ENCODE measurements at places on chromosomes 12 and 14.
A peak's percentile ranks its signal among the peaks of the same experiment; 100 is the strongest.

GRCh38 chr12:81146228-81147225 lies 68.6 kb downstream of the ACSS3 start:
- no peak for DNase-seq

- peak; percentile 84 for DNase-seq
Observed at GRCh38 chr12:13044002-13044905, at the start of gene FAM234B. Gene FAM234B (plus strand): TSS chr12:13044381. CDS start chr12:13044404, 23 bp downstream.

DNA sequence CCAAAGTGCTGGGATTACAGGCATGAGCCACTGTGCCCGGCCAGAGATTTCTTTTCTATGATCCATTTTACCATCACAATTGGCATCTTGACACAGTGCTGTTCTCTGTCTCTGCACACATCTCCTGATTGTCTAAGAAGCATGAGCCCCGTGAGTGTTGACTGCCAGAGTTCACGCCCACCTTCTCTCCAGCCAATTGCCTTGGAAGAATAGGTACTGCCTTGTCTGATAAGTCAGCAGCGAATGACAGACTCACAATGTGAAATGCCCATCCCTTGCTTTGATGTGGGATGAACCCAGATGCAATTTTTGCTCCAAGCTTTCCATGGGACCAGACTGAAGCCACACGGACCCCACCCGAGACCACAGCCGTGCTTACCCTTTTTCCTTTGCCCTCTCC lies 19.3 kb downstream of the EIF5 start:
- peak; percentile 55 for DNase-seq

- no peak for DNase-seq
Observed at GRCh38 chr12:2614341-2614740, 180.4 kb upstream of the FKBP4 start.

DNA sequence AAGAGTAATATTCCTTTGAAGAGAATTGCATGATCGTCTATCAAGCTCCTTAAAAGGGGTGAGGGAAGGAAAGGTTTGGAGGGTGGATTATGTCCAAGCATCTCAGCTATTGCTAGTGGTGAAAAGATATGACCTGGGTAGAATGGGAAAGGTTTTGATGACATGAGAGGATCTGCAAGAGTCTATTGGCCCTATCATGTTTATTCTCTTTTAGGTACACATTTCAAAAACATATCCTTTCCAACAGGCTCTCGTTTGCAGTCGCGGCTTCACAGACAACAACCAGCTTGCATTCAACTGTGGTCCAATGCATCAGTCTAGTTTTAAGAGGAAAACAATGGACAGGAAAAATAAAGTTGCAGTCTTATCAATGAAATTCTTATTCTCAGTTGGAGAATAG lies 17.1 kb downstream of the FOXG1 start:
- DNase-seq = no peak

- peak; percentile 78 for DNase-seq
Observed at GRCh38 chr14:102768223-102769048, 8.8 kb upstream of the TRAF3 start.

GRCh38 chr12:95908573-95908972 lies 33.8 kb downstream of the CCDC38 start:
- no peak for DNase-seq

- DNase-seq = no peak
Observed at GRCh38 chr14:103719751-103720150, 4.1 kb downstream of the ZFYVE21 start.

DNA sequence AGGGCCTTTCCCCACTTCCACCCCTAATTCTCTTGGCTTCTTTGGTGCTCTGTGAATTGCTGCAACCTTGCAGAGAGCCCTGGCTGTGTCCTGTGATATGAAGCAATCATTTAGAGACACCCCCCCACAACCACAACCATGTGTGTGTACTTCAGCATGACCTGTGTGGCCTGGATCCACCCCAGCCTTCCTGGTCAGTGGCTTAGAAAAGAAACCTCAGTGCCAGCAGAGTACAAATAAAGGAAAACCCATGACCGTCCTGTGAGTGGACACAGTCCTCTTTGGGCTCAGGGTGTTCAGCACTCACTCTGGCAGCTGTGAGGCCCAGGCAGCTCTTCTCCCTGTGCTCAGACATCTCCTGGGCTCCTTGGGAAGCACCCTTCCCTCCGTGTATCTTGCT lies 206.6 kb upstream of the DIO3 start:
- DNase-seq = no peak

DNA sequence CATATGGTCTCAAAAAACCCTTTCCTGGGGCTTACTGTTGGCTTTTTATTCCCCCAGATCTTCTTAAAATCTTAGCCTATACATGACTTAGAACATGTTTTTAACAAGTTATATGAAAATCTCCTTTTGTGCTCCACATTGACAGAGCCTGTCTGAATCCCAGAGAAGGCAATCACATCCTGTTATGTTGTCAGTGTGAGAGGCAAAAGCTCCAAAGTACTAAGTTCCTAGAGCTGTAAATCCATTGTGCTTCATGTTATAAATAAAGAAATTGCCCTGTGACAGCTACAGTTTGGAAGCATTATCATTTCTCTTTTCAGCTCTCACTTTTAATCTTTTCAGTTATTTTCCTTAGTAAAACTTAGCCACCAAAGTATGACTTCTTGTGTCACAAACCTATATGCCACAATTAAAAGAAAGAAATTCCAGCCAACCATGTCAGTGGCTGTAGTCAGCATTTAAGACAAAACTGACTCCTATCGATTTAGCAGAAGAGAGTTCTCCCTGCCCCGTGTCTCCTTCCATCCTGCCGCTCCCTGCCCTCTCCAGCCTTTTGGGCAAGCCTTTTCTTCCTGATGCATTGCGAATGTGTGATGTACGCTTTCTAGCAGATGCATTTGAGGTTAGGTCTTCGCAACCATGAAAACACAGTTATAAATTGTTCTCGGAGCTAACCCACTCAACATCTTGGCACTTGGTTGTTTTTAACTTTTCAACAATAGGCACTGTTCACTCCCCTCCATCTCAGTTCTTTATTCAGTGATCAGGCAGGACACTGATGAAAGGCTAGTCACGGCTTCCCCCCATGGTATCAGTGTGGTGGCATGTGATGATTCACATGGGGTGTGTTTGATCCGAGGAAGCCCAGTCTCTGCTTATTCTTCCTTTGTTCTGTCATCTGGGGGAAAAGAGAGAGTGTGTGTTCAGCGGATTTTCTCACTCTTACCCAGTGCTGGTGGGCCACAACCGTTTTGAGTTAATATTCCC lies 143.5 kb downstream of the SSPN start:
- DNase-seq = no peak

DNA sequence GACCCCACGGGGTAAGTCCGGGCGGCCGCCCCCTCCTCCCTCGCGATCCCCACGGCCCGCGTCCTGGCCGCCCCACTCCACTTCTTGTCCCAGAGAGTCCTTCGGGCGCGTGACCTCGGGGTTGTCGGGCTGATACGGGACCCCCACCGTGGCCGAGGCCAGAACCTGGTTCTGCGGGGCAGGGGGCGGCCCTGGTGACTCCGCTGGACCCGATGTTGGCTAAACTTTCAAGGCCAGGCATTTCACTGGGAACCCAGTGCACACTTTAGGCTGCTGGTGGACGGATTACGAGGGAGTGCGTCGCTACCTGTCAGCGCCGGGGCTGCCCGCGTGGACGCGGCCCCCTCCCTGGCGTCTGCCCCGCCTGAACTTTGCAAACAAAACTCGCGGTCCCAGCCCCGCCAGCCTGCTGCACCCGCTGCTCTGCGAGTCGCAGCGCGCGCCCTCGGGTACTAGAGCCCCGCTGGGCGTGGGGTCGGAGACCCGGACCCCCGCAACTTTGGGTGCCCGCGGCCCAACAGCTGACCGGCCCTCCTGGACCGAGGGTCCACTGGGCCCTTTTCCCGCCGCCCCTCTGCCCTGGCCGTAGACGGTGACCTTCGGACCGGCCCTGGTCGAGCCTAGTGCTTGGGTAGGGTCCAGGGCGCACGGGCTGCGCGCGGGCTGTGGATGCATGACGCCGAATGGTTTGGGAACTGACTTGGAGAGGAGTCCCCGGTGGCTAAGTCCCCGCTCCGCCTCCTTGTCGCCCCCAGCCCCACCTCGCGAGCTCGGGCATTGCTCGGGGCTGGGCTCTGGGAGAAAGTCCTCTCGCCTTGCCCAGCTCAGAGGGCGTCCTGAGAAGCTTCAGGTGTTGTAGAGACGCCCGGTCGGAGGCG lies 624 bp downstream of the RIN3 start:
- peak; percentile 62 for DNase-seq

GRCh38 chr12:106135075-106135474 lies 3.7 kb downstream of the NUAK1 start:
- no peak for DNase-seq

GRCh38 chr12:53252349-53252916 lies 15.7 kb upstream of the ESPL1 start:
- peak; percentile 49 for DNase-seq

DNA sequence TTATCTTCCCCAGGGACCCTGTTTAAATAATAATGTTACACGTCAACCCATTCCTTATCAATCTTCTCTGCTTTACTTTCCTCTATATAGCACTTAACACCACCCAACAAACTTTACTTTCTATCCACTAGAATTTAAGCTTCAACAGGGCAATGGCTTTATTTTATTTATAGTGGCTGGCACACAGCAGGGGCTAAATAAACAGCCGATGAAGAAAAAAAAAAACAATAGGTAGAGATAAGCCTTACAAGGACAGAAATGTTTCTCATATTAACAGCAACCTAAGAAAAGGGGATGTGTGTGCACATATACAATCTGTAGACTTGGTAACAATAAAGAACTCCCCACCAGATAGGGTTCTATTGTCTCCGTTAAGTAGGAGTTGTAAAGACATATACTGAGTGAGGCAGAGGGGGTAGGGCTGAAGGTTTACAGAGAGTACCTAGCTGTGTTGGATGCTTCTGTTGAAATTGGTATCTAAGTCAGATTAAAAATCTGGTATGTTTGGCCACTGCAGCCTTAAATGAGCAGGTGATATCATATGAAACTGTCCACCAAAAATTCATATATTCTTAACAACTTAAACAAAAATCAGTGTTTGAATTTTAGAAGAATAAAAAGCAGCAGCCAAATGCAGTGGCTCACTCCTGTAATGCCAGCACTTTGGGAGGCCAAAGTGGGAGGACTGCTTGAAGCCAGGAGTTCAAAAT lies 24.7 kb upstream of the AP4S1 start:
- DNase-seq = no peak

- no peak for DNase-seq
Observed at GRCh38 chr12:124496584-124496983, 70.8 kb downstream of the NCOR2 start.

- DNase-seq = no peak
Observed at GRCh38 chr14:84095681-84096080, 1434.3 kb upstream of the FLRT2 start.

- DNase-seq = no peak
Observed at GRCh38 chr12:131321988-131322387, 368.3 kb downstream of the ADGRD1 start.

GRCh38 chr12:124386661-124387527 lies 92.0 kb downstream of the RFLNA start:
- DNase-seq = no peak

DNA sequence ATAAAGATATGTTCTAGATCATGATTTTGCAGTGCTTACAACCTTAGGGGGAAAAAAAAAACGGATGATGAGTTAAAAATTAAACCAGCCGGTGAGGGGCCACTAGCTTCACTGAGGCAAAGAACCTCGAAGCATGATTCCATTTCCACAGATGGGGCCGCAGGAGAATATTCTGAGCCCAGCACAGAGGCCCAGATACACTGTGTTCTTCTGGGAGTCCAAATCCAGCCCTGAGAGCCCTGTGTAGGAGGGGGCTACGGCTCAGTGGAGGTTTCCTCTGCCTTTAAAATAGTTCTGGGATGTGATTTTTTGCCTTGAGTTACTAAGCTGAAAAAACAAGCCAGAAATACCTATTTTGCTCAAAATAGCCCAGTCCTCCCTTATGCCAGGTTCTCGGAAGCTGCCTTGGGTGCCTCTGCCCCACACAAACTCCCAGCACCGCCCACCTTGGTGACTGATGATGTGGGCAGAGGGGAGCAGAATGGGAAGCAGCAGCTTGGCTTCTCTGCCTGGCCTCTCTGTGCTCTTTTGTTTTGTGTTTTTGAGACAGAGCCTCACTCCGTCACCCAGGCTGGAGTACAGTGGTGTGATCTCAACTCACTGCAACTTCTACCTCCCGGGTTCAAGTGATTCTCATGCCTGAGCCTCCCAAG lies 105.4 kb upstream of the BCL2L14 start:
- no peak for DNase-seq

All from hematopoietic multipotent progenitor cell treated with erythropoietin and hydrocortisone succinate and interleukin-3 and kit ligand, for 4 days (in vitro differentiated cells).